Stimulated activated CD8-positive, alpha-beta memory T cell treated with anti-CD3 and anti-CD28 coated beads, Interleukin-7, amount 100 ng/mL, for 48 hours (primary cell): ENCODE measurements at places on chromosomes 6 and 20.

DNA sequence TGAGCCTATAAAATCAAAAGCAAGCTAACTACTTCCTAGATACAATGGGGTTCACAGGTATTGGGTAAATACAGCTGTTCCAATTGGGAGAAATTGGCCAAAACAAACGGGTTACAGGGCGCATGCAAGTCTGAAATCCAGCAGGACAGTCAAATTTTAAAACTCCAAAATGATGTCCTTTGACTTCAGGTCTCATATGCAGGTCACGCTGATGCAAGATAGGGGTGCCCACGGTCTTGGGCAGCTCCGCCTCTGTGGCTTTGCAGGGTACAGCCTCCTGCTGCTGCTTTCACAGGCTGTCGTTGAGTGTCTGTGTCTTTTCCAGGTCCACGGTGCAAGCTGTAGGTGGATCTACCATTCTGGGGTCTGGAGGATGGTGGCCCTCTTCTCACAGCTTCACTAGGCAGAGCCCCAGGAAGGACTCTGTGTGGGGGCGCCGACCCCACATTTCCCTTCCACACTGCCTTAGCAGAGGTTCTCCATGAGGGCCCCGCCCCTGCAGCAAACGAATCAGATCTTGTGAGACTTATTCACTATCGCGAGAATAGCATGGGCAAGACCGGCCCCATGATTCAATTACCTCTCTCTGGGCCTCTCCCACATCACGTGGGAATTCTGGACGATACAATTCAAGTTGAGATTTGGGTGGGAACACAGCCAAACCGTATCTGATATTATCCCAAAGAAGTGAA lies 11.9 kb upstream of the SMIM29 start:
- DNase-seq, result no peak

- DNase-seq, result no peak
Measured at GRCh38 chr6:13419422-13420195, 67.8 kb downstream of the GFOD1 start.

DNA sequence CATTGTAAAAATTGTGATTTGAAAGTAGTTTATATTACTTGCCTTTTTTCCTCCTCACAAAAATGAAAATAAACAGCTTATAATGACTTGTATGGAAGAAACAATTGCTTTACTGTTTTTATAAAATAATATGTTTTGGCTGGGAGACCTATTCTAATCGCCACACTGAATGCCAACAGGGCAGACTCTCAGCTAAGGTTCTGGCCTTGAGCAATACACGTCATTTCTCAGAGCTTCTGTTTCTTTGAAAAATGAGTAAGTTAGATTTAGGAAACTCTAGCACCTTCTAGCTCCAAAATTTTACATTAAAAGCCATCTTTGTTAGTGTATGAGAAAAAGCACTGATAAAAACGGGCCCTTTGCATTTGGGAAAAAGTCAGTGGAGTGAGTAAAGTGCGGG lies 166.6 kb downstream of the ARID1B start:
- DNase-seq, result no peak

DNA sequence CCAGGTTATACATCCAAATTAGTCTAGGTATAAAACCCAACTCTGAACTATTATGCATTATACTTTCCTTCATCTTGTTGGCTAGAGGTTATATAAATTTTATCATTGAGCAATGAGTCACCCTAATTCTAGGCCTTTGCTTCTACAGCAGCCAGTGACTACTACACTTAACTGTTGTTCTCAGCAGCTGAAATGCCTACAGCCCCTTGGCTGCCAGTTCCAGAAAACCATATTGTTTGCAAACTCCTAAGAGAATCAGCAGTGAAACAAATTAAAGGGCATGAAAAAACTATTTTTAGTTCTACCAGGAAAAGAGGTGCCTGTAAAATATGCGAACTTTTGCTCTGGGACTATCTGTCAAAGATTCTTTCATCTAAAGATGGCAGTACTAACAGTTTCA lies 292.8 kb downstream of the FRK start:
- DNase-seq, result no peak

GRCh38 chr6:159890201-159890600 lies 587 bp upstream of the MAS1 start:
- no peak for DNase-seq

DNA sequence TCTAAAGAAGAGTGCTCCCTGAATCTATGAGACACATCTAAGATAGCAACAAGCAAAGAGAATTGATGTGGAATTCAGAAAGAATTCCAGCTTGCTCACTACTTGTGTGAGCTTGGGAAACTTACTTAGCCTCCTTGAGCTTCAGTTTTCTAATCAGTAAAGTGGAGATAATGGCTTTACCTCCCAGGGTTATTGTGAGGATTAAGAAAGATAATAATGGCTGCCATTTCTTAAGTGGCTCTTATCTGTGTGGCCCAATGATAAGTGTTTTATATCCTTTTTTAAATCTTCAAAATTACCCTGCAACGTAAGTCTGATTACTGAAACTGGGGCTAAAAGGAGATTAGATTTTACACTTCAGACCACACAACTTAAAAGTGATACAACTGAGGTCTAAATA lies 418.5 kb downstream of the LMBRD1 start:
- DNase-seq, result no peak

- no peak for DNase-seq
Measured at GRCh38 chr20:14877301-14878028, 540.1 kb upstream of the FLRT3 start.

GRCh38 chr6:41894366-41895299 lies 542 bp downstream of the USP49 start:
- DNase-seq, result no peak

GRCh38 chr20:30892541-30893345 lies 364.7 kb upstream of the DEFB115 start:
- DNase-seq, result no peak
